ENCODE measurements at places on chromosomes 3 and 15.

GRCh38 chr3:11995120-11995519 is 9.1 kb upstream of the SYN2 start:
- DNase-seq, result no peak

GRCh38 chr15:91548549-91548948 is 305.0 kb upstream of the SLCO3A1 start:
- DNase-seq, result no peak

GRCh38 chr15:60179786-60180391 is 175.8 kb downstream of the FOXB1 start:
- no peak for DNase-seq

DNA sequence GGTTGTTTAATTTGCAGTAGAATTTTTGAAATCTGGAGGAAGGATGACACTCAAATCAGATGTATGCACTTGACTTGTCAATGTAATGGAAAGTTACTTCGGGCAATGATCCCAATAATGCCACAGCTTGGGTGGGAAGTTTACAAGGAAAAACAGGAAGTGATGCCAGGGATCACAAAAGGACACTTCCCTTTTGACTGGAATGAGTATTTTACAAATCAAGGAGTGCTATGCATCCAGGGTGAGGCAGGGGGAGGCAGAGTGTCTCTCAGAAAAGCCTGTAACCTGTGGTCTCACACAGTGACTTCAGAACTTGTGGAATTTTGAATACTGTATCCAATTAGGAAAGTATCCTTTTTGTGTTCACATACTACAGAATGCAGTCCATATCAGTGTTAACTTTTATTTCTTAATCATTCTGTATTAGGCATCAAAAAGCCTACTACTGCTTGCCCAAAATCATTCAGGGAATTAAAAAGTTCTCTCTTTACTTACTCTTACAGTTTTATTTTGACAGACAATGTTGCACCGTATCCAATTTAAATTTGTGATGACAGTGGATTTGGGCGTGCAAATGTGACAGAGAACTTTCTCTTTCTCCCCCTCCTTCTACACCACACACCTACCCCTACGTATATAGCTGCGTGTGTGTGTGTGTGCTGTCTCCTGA is 445.1 kb downstream of the MECOM start:
- DNase-seq, result peak; percentile 4

DNA sequence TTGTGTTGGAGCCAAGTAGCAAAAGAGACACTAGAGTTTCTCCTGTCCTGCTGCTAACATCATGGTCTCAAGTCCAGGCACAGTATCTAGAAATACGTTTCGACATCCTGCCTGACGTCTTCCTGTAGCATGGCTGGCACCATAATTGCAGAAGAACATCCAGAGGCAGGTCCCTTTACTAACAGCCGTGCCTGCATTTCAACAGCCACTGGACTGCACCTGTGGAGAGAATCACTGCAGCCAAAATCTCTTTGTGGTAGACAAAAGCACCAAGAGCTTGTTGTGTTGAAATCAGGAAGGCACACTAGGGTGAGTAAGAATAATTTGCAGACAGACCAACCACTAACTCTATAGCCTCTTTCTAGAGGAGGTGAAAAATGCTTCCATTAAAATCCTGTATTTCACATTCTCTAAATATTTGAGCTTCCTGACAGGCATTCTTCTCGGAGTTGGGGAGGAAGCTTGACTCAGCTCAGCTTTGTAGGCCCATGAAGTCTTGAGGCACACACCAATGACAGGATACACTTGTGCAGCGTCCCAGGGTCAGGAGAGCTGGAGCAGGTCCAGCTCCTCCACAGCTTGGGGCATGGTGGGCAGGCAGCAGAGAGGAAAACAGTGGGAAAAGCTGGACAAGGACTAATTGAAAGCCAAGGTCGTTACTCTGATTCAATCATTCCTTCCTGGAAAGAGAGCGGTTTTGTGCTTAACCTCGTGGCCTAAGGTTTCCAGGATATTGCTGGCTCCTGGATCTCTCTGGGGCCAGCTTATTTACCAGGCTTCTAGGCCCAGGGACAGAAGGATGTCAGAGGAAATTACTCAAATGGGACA is 244.9 kb downstream of the FAM43A start:
- no peak for DNase-seq

DNA sequence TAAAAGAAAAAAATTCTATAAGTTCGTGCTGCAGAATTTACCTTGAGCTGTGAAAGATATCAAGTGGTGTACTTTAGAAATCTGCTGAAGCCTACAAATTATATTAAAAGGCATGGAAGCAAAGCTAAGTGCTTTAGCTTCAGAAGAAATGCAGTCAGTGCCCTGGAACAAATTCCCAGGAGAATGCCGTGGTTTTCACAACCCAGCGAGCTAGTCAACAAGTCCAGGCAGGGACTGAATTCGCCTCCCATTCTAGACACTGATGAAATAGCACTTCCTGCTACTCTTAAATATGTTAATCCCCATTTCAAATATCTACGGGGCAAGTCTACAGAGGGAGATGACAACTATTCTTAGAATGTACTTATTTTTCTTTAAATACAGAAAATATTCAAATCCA is 326.4 kb upstream of the IGF1R start:
- no peak for DNase-seq

- no peak for DNase-seq
These were observed 25.6 kb downstream of the CEP19 start for GRCh38 chr3:196686436-196686835.

DNA sequence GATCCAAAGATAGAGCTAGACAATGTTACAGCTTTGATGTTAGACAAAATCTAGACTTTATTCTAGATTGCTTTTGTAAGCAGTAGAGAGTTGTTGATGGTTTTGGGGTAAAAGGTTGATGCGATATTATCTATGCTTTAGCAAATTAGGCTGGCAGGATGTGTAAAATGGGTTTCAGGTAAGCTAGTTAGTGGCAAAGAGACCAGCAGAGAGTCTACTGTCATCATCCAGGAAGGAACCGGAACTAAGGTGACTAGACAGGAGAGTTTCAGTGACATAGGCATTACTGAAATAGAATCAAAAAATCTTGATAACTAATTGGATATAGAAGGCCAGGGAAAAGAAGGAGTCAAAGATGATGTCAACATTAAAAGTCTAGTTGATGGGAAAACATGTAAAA is 11.1 kb downstream of the OR5K2 start:
- no peak for DNase-seq

- DNase-seq, result no peak
These were observed 6.1 kb upstream of the EIF2B5 start for GRCh38 chr3:184129012-184129411.

GRCh38 chr15:79092382-79092781 is 1.8 kb upstream of the RASGRF1 start:
- no peak for DNase-seq

DNA sequence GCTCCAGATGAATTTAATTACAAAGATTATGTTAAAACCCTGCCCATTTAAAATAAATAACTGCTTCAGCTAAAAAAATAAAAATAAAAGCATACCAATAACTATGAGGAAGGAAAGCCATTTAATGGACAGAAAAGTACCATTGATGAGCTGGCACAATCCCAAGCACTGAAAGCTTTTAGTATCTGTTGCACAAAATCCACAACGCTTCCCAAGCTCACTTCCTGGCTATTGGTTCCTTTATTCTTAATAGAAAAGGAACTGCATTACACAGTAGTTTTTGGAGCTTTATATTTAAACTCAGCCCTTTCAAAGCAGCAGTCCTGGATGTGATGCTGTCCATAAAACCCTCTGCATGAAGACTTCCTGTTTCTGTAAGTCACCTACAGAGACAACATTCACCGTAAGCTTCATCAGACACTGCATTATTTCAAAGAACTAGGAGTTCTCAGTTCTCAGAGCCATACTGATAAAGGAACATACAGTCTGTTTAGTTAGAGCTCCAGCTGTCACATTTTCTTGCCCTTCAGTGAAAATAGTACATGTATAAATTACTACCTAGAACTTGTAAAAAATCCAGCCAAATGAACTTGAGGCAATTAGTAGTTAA is 81.5 kb downstream of the CSNK1G1 start:
- DNase-seq, result no peak

GRCh38 chr15:62112081-62112480 is 45.3 kb downstream of the C2CD4A start:
- no peak for DNase-seq

DNA sequence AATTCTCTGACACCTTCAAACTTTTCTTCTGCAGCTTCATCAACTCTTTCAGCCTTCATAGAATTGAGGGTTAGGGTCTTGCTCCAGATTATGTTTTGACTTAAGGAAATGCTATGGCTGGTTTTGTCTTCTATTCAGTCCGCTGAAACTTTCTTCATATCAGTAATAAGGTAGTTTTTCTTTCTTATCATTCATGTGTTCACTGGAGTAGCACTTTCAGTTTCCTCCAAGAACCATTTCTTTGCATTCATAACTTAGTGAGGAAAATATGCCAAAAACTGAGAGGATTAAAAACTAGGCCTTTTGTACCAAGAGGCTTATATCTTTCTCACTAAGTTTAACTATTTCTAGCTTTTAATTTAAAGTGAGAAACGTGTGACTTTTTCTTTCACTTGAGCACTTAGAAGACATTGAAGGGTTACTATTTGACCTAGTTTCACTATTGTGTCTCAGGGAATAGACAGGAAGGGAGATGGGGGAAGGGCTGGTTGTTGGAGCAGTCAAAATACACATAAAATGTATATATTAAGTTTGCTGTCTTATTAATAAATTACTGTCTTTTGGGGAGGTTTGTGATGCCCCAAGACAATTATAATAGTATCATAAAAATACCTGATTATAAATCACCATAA is 1110.1 kb downstream of the TBL1XR1 start:
- no peak for DNase-seq

DNA sequence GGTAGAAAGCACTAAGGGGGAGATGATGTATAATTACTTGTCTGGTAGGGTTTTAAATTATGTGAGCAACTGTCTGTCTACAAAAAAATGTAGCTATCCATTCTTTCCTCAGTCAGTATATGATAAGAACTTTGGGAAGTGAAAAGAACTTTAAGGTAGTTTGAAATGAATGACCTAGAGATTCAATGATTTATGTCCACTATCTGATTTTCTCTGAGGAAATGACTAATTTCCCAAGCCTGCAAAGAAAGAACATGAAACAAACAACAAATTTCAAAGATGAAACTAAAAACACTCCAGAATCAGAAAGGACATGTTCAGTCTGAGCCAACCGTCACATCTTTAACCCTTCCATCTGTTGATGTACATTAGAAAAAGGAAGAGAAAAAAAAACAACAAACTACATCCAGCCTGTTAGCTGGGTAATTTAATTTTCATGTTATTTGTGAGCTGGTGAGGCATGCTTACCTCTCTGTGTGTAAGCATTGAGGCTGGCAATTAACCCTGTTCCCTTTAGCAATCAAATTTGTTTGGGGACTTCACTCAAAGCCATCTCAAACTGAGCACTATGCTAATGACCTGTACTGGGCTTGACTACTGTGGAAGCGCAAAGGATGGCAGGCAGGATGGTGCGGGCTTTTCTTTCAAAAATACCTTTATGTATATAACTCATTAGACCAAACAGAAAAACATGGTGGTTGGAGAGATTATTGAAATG is 220.1 kb downstream of the TUSC7 start:
- no peak for DNase-seq

DNA sequence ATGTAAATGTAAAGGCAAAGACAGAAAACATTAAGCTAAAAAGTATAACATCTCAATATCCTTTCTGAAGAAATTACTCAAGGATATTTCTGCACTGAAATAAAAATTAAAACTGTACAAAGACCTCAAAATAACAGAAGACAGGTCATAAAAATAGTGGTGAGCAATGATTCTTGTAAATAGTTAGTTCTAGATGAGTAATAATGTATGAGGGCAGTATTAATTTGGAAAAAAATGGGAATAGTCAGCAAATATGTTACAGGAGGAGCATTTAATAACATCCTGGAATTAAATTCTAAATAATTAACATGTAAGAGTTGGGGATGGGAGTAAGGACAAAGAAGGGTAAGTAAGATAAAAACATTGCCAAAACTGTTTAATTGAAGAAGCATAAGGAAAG is 247.5 kb downstream of the DTWD1 start:
- DNase-seq, result no peak

- no peak for DNase-seq
These were observed 2.1 kb upstream of the PARP14 start for GRCh38 chr3:122678506-122678905.

DNA sequence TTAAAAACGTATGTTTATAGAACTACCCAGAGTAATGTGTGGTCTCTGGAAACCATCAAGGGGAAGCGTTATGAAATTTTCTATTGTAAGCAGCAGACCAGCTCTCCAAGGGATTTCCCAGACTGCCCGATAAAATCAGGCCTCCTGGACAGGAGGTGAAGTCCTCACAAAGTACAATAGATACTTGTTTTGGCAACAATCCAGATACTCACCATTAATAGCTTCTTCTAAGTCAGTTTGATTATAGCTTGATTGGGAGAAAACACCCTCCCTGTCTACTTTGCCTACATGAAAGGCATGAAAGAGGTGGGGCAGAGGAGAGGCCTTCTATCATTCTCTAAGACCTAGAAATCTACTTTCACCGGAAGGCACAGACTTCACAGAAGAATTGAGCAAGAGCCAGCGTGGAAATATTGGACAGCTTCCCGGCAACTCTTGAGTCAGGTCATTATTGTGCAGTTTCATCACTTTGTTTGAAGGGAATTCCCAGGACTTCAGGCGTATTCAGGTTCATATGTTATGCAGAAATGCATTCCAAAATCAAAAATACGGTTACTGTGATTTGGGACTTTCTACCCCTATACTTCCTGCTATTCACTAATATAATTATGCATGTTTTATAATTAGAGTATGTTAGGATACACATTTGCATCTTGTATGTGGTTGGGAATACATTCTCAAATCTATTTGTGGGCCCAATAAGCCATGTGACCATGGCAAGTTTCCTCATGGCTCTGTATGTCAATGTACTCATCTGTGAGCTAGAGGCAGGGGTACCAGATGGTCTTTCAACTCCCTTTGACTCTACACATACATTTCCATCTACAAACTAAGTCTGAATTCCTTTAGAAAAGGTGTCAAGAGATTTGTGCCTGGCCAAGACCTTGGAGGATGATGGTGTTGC is 103.5 kb downstream of the CD47 start:
- DNase-seq, result peak; percentile 61

GRCh38 chr3:197430934-197431333 is 124.8 kb downstream of the BDH1 start:
- no peak for DNase-seq

- DNase-seq, result no peak
These were observed 154.9 kb downstream of the GREM1 start for GRCh38 chr15:32872621-32873283.

GRCh38 chr3:147962408-147963164 is 553.4 kb downstream of the ZIC1 start:
- DNase-seq, result no peak

GRCh38 chr15:74470631-74471395 is 9.9 kb upstream of the UBL7 start:
- DNase-seq, result no peak

GRCh38 chr3:177357352-177358090 is 160.2 kb upstream of the TBL1XR1 start:
- DNase-seq, result no peak

DNA sequence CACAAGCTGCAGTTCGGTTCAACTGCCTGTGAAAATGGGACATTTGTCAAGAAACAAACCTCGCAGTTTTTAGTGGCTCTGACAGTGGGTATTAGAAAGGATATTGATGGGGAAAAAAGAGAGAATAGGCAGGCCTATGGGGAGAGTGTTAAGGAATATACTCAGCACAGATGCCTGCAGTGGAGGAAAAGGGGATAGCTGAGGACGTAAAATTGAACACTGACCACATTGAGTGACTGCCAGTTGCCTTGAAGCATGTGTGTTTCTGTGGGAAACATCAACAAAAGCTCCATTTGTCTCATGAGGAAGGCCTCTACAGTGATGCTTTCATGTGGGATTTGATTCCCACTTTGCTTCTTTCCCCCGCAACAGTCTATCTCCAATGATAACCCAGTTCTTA is 1042.1 kb downstream of the TUSC7 start:
- DNase-seq, result no peak

GRCh38 chr3:21613372-21614070 is 137.5 kb downstream of the ZNF385D start:
- DNase-seq, result no peak

Data from NCI-H1048 (cell line).